HS-27A (cell line): ENCODE measurements at places on chromosomes 5 and 9.

- no peak for DNase-seq
Measured at GRCh38 chr5:56164376-56164775, 68.8 kb downstream of the ANKRD55 start.

GRCh38 chr5:132065951-132066701 is 5.7 kb downstream of the IL3 start:
- DNase-seq, result no peak

DNA sequence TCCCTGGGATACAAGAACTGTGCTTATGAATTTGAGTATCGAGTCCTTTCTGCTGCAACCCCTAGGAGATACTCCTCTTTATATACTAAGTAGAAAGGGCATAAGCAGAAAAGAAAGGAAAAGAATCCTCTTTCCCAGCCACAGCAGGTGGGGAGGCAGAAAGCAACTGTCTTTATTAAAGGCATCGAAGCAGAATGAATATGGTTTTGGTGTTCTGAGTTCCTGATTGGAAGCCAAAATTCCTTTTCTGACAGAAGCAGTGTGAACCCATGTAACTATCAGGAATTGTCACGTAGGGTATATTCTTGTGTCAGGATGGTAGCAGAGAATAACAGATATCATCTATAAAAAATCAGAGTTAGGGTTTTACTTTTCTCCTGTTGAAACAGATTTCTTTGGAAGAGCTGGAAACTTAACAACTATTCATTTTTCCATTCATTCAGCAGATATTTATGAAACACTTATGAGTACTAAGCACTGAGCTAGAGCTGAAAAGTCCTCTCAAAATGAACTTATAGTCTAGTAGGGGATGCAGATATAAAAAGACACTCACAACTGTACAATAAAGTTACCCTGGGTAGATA is 96.5 kb upstream of the LHFPL2 start:
- DNase-seq, result no peak

DNA sequence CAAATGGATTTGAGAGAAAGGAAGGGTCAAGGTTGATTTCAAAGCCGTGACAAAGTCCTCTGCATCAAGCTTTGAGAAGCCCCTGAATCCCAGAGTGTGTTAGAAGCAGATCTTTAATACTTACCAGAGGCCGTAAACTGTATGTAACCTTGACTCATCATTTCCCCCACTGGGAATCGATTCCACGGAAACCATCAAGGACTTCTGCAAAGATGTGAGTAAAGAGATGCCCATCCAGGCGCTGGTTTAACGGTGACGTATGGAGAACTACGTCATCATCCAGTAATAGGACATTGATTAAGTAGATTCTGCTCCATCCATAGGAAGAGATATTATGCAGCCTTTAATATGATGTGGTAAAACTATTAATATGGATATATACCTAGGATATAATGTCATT is 1.6 kb downstream of the RNF183 start:
- no peak for DNase-seq

DNA sequence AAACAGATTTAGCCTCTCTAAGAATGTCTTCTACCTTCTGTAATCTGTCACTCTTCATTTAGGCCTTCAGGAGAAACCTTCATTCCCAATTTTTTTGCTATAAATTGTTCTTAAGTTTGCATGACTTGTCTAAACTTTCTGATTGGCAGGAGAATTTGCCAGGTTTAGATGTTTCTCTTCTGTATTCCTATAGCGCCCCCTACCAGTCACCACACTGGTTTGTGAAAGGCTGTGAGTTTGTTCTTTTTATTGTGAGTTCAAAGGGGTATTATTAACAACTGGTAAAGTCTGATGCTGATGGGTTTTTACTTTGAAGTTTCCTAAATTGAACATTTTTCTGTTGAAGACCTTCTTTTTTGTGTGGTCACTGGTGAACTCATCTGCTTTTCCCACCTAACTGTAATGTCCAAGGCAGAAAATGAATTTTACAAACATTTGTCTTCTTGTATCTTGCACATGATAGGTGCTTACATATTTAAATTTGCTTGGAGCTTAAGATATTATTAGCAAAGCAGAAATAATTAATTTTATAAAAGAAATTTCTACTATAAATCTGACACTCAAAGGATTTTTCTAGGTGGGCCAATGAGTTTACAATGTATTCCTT is 18.4 kb upstream of the F2RL2 start:
- no peak for DNase-seq

- DNase-seq, result no peak
Measured at GRCh38 chr5:55851675-55851979, 470 bp downstream of the IL31RA start.

- DNase-seq, result no peak
Measured at GRCh38 chr9:93083592-93084470, 12.2 kb upstream of the CARD19 start.

- DNase-seq, result no peak
Measured at GRCh38 chr9:129849901-129850300, 14.6 kb downstream of the USP20 start.

- no peak for DNase-seq
Measured at GRCh38 chr9:33438926-33439680, 8.3 kb downstream of the AQP3 start.

GRCh38 chr9:91445135-91445534 is 21.5 kb upstream of the NFIL3 start:
- no peak for DNase-seq

DNA sequence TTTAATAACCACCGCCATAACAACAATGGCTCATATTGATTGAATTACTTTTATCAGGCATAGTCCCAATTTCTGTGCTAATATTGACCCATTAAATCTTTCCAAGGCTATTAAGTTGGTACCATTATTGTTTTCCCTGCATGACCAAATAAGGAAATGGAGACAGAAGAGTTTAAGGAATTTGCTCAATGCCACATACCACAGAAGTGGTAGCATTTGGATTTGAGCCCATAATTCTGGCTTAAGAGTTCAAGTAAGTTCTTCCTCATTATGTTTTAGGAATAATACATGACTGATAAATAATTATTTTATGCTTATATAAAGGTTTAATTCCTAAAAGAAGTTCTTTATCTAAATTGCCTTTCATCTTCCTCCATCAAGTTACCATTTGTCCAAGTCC is 43.4 kb upstream of the HAPLN1 start:
- DNase-seq, result no peak

GRCh38 chr5:83645936-83646335 is 74.7 kb downstream of the HAPLN1 start:
- no peak for DNase-seq

DNA sequence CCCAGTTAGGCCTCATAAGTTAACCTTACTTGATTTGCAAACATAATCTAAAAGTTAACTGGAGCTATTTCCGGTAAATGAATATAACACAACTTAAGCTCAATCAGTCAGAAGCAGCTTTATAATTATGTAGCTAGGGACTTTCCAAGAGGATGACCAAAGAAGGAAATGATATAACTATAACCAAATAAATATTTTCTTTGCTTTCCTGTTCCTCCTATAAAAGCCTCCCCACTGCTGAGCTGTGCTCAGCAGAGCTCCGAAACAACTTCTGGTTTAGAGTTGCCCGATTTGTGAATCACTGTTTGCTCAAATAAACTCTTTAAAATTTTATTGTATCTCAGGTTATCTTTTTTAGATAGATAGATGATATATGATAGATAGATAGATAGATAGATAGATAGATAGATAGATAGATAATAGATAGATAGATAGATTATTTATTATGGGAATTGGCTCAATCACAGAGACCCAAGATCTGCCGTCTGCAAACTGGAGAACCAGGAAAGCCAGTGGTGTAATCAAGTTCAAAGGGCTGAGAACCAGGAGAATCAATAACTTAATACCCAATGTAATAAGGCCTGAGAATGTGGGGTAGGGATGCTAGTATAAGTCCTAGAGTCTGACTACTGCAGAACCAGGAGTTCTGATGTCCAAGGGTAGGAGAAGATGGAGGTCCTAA is 19.3 kb upstream of the TMEM161B start:
- no peak for DNase-seq

DNA sequence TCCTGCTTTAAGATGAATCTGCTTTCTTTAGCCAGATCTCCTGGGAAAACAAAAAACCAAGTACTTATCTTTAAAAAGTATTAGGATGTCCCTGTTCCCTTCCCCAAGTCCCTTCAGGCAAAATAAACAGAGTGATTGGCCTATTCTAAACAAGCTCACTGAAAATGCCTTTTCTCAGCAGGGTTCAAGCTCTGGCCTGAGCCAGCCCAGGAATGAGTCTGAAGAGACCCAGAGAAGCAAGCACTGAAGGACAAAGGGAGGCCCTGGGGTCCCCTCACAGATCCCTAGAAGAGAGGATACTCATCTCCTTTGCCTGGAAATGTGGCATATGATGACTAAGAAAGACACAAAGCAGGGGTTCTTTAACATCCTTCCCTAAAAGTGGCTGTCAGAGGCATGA is 66.8 kb upstream of the MAP1B start:
- no peak for DNase-seq
